ENCODE measurements at places on chromosomes 11 and 22.

DNA sequence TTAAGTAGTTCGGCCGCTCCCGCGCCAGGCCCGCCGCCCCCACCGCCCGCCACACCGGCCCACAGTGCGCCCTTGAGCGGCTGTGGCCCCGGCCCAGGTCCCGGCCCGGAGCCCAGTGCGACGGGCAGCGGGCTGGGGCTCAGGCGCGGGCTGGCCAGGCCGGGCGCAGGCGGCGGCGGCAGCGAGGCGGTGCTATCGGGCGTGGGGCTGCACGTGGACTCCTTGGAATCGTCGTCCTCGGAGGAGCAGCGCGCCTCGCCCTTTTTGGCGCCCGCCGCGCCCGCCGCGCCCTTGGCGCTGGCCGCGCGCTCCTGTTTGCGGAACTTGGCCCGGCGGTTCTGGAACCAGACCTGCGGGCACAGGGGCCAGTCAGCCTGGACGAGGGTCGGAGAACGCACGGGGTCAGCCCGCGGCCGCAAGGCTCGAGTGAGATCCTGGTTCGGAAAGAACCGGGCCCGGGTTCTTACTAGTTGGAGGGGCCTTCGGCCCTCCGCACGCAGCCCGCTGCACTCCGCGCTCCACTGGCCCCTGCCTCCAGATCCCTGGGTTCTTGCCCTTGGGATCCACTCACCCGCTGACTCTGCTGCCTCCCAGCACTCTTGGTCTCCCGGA is 4.0 kb downstream of the PHOX2A start:
- DNase-seq, result no peak

- no peak for DNase-seq
Measured at GRCh38 chr22:47593291-47593690, 830.8 kb downstream of the TBC1D22A start.

GRCh38 chr11:1208394-1209261 is 14.2 kb upstream of the MUC5B start:
- no peak for DNase-seq

- DNase-seq, result no peak
Measured at GRCh38 chr11:16070573-16070972, 285.8 kb downstream of the SOX6 start.

DNA sequence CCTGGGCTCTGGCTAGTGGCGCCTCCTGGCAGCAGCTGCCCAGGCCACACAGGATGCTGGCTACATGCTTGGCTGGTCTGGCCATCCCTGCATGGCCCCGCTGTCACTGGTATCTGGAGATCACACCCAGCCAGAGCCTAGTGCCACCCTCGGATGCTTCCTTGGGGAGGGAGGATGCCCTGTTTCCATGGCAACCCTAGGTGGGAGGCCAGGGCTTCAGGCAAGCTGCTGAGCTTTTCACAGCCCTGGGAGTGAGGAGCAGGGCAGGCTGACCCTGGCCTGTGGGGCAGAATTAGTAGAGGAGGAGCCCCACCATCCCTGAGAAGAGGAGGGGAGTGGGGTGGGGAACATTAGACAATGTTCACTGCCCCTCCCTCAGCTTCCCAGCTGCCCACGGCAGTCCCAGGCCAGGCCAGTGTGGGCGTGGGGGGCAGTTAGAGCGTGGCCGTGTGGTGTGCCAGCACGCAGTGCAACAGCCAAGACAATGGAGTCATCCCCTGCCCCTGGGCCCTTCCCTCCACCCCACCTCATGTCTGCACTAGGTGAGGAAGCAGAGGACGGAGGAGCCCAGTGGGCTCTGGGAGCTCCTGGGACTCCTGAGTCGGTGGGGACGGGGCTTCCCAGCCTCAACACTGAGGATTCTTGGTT is 50.4 kb downstream of the PARVB start:
- DNase-seq, result no peak

- DNase-seq, result no peak
Measured at GRCh38 chr11:61892085-61892370, 683 bp upstream of the FADS3 start.

- no peak for DNase-seq
Measured at GRCh38 chr22:45478108-45478771, 24.4 kb upstream of the FBLN1 start.

DNA sequence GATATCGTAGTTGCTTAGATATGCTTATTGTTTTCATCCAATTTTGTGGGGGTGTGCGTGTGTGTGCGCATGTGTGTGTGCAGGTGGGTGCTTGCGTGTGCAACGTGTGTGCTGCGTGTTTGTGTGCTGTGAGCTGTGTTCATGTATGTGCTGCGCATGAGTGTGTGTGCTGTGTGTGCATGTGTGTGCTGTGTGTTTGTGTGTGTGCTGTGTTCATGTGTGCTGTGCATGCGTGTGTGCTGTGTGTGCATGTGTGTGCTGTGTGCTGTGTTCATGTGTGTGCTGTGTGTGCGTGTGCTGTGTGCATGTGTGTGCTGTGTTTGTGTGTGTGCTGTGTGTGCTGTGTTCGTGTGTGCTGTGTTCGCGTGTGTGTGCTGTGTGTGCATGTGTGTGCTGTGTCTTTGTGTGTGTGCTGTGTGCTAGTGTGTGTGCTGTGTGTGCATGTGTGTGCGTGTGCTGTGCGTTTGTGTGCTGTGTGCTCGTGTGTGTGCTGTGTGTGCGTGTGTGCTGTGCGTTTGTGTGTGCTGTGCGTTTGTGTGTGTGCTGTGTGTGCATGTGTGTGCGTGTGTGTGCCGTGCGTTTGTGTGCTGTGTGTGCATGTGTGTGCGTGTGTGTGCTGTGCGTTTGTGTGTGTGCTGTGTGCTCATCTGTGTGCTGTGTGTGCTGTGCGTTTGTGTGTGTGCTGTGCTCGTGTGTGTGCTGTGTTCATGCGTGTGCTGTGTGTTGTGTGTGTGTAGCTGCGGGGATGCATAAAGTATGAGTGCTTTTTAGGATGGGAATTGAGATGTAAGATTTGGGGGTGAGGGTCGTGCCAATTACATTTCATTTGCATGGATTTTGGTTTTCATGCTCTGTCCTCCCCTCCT is 7.6 kb downstream of the IGF2 start:
- no peak for DNase-seq

DNA sequence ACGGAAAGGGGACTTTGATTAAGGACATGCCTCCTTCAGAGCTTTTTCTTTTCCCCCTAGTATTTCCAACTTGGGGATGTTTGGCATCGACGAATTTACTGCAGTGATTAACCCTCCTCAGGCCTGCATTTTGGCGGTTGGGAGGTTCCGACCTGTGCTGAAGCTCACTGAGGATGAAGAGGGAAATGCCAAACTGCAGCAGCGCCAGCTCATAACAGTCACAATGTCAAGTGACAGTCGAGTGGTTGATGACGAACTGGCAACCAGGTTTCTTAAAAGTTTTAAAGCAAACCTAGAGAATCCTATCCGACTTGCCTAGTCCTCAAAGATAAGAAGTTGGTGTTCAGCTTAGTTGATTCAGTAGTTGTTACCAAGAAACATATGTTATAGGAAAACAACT is 78.4 kb downstream of the PDHX start:
- DNase-seq, result no peak

- DNase-seq, result no peak
Measured at GRCh38 chr11:114052160-114052559, 7.4 kb upstream of the ZBTB16 start.

- peak; percentile 65 for DNase-seq
Measured at GRCh38 chr22:21632237-21632895, at the start of gene CCDC116. TSS of gene CCDC116 (plus strand) at chr22:21632760. CDS start at chr22:21633182, 422 bp downstream.

- no peak for DNase-seq
Measured at GRCh38 chr11:8480858-8481257, 113.2 kb downstream of the STK33 start.

DNA sequence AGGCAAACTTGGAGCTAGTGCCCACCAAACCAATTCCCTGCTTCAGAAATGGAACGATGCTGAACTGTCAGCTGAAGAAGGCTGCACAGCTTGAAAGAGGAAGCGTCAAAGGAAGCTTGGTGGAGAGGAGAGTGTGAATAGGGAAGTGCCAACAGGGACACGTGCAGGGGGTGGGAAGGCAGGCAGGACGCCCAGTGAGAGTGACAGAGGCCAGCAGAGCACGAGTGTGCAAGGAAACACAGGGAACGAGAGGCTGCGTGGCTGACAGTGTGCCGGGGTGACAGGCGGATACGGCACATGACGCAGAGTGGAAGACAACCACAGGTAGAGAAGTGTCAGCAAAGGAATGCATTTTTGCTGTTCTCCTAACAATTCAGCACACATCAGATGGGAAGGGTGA is 196.4 kb downstream of the LARGE1 start:
- DNase-seq, result no peak

- peak; percentile 40 for DNase-seq
Measured at GRCh38 chr11:14500181-14500651, 605 bp upstream of the COPB1 start.

DNA sequence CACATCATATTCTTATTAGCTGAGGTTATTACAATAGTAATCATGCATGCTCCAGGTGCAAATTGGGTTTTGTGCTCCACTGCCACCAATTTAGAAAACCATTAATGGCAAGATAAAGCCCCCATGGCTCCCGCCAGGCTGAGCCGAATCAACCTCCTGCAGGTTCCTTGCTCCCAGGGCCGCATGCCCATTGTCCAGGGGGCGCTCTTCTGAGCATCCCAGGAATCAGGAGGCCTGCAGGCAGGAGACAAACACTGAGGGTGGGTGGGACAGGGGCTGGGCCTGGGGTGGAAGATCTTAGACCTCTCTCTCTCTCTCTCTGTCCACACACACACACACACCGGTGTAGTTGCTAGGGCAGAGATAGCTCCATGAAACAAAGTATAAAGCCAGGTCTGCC is 57.4 kb downstream of the BUD13 start:
- DNase-seq, result no peak

GRCh38 chr11:36357831-36358230 is 61.7 kb downstream of the PRR5L start:
- DNase-seq, result no peak

DNA sequence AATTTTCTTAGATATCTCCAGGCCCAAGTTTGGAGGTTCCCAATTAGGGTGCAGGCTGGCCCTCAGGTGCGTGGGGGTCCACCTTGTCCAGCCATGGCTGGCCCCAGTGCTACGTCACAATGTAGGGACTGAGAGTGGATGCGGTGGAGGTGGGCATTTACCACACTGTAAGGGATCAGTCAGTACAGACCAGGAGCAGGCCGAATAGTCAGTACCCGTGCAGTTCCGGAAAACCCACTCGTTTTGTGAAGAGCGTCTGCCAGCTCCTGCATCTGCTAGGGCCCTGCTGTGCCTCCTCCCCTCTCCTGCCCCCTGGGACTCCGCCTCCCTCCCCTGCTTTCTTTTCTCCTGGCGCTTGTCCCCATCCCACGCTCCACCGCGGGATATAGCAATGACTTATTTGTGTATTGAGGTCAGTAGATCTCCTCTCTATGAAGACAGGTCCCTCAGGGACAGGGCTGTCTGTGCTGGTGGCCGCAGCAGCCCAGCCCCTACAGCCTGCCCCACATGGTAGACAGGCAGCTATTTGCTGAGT is 50.4 kb upstream of the SEPTIN5 start:
- no peak for DNase-seq
